ENCODE measurements at places on chromosomes 16 and 17.

DNA sequence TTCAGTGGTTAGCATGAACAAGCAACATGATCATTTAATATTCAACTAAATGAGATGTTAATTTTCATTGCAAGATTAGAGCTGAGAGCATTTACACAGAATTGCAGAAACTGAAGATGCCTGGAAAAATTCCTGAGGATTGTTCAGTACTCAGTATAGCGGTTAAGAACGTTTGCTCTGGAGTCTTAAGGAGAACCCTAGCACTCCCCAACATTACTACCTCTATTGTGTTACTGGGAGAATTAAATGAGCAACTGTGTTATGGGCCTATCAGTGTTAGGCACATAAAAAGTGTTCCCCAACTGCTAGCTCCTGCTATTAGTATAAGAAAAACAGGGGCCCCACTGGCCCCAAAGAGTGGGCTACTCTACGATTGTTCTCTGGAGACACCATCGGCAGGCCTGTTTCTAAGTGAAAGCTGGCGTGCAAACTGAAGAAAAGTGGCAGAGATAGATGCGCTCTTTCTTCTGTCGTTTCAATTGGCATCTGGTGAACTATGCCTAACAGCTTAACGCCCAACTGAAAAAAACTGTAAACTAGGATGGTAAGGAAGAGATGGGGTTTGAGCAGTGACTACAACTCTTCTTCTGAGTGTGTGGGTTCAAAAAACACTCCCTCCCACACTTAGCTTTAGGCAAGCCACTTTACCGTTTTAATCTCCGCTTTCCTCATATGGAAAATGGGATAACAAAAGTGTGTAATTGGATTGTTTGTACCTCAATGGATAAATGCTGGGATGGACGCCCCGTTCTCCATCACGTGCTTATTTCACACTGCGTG, 1.3 kb downstream of the CDR2 start:
- no peak for DNase-seq

DNA sequence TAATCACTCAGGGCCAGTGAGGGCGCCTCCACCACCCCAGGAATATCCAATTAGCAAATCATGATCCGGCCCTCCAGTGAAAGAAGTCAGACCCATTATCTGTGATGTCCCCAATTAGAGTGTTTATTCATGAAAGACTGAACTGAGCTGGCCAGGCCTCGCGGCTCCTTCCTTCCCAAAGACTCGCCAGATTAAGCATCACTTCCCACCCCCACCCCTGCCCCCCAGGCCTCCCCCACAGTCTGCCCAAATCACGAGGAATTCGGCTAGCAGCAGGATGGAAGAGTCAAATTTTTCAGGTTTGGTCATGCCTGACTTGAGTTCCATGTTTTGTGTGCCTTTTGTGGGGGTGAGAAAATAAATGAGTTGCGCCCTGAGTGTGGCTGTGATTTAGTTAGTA, 298.4 kb upstream of the SALL1 start:
- DNase-seq = no peak

- DNase-seq = no peak
These were observed 605 bp downstream of the MRTFB start for GRCh38 chr16:14071576-14072271.

GRCh38 chr17:73135766-73136165, 29.0 kb upstream of the SSTR2 start:
- DNase-seq = no peak

- no peak for DNase-seq
These were observed 83.2 kb downstream of the C16orf78 start for GRCh38 chr16:49456763-49457162.

DNA sequence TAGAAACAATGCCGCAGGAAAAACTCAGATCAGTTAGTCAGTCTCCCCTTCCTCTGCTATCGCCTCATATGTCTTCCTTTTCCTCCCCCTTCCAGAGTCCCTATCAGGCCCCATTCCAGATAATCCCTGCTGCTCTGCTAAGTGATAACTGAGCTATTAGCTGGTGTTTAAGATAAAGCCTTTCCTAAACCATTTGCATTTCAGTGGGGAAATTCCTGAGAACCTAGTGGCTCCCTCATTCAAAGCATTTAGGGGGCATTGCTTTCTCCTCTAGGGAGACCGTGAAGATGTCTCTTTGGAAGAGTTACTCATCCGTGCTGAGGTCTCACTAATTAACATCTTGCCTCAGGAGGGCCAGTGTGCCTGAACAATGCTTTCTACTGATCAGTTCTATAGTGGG, 401.6 kb downstream of the NPIPA7 start:
- no peak for DNase-seq

- no peak for DNase-seq
These were observed 47.4 kb upstream of the SLC38A10 start for GRCh38 chr17:81342269-81343070.

DNA sequence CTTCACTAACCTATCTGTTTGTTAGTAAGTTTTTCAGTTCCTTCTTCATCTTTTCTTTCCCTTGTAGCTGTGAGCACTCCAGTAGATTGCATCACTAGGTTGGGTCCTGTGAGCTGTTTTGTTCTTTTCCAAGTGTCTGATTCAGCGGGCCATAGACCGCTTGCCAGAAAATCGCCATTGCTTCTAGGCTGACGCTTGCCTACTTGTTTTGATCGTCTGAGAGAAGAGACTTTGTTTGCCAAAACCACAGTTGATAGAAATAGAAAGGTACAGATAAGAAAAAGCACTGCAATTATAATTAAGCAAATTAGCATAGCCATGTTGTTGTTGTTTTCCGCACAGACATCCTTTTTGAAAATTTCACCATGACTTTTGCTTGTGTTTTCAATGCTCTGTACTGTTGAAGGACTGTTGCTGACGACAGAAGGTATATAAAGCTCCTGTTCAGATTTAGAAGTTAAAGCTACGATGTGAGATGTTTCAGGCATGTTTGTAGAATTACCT, 3.1 kb downstream of the EVI2A start:
- peak; percentile 23 for DNase-seq

DNA sequence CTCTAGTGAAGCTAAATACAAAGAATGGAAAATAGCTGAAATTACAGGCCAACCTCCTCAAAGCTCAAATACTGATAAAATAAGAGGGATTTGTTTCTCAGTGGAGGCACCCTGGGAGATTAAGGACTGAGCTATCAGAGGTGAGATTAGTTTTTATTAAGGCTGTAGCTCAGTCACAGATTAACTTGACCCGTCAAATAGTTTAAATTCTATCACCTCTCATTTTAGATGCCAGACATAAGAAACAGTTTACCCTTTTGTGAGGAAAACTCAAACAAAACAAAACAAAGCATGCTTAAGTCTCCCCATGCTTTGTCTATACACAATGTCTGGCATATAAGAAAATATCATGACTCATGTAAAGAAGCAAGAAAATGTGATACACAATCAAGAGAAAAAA, 208.3 kb upstream of the PMFBP1 start:
- no peak for DNase-seq

- DNase-seq = no peak
These were observed 109.6 kb downstream of the CNTNAP4 start for GRCh38 chr16:76386784-76387183.

DNA sequence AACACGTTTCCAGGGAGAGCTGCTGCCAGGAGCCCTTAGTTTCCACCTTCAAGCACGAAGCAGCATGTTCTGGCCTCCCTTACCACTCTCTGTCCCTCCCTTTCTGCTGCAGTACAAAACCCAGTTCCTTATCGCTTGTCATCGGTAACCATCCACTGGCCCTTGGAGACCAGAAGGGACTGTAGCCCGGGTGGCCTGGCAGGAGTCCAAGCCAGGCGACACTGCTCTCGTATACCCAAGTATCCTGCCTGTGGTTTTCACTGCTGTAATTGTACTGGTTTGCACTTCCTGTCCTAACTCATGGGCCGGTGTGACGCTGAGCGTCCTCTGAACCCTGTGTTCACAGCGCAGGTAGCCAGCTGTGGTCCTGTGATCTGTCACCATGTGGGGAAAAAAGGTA, 81.1 kb downstream of the MAF start:
- no peak for DNase-seq

GRCh38 chr17:35892091-35893035, 12.2 kb upstream of the CCL5 start:
- no peak for DNase-seq

DNA sequence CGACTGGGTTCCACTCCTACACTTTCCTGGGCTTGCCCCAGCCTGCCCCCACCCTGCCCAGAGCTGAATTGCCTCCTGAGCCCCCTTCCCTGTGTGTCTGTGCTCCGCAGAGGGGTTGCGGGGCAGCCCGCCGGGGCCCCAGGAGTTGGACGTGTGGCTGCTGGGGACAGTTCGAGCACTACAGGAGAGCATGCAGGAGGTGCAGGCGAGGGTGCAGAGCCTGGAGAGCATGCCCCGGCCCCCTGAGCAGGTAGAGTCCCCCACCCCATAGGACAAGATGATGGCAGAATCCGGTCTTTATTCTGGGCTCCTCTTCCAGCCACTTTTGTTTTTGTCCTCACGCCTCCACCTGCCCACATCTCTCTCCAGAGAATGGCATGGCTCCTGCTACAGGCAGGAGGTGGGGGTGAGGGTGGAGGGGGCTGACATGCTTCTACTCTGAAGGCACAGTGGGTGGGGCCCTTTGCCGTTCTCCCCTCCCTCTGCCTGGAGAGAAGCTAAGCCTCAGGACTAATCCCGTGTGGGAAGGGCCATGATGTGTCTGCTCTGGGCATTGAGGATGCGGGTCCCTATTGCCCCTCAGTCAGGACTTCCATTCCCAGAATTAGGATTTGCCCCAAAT, 3.5 kb downstream of the ACBD4 start:
- DNase-seq = no peak

GRCh38 chr16:89949121-89949742, 677 bp downstream of the DEF8 start:
- DNase-seq = no peak

- DNase-seq = no peak
These were observed 5.4 kb downstream of the DCAF7 start for GRCh38 chr17:63555500-63556156.

DNA sequence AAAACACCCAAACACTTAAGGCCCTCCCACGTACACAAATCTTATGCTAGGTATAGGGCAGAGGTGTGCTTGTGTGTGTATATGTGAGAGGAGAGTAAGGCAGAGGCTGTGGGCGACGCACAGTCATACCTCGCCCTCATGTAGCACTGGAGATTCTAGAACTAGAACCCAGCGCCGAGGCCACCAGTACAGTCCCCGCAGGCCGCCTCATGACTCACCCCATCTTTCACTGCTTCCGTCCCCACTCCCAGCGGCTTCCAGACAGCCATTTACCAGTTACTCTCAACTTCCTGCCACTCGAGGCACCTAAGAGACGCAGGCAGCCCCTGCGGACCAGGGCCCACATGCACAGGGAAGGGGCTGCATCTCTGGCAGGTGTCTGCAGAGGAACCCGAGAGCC, 23.2 kb upstream of the CYTH1 start:
- DNase-seq = no peak

DNA sequence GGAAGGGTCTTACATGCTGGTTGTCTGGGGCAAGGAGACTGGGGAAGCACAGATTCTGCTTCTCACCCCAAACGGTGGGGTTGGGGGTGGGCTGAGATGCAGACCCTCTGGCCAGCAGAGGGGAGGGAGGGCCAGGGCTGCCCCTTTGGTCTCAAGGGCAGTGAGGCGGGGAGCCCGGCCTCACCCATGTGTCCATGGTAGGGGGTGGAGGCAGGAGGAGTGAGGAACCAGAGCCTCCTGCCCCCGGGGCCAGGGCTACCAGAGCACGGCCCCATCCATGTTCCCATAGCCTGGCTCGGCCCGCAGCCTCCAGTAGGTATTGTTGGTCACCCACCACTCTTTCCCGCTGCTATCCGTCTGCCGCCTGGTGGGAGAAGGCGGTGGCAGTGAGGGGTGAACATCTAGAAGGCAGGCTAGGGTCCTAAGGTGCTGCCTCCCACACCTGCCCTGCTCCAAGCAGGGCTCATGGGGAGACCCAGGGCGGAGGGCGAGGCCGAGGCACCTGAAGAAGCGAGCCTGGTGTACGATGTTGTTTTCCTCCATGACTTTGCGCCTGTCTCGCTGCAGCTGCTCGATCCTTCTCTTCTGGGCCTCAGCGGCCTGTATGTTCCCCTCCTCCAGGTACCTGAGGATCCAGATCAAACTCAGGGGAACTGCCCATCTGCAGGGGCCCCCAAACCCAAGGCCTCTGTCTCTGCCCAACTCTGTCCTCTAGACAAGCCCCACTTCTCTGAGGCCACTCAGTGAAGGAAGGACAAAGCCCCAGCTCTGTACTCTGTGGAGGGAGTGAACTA, 13.4 kb downstream of the OSBPL7 start:
- DNase-seq = no peak

DNA sequence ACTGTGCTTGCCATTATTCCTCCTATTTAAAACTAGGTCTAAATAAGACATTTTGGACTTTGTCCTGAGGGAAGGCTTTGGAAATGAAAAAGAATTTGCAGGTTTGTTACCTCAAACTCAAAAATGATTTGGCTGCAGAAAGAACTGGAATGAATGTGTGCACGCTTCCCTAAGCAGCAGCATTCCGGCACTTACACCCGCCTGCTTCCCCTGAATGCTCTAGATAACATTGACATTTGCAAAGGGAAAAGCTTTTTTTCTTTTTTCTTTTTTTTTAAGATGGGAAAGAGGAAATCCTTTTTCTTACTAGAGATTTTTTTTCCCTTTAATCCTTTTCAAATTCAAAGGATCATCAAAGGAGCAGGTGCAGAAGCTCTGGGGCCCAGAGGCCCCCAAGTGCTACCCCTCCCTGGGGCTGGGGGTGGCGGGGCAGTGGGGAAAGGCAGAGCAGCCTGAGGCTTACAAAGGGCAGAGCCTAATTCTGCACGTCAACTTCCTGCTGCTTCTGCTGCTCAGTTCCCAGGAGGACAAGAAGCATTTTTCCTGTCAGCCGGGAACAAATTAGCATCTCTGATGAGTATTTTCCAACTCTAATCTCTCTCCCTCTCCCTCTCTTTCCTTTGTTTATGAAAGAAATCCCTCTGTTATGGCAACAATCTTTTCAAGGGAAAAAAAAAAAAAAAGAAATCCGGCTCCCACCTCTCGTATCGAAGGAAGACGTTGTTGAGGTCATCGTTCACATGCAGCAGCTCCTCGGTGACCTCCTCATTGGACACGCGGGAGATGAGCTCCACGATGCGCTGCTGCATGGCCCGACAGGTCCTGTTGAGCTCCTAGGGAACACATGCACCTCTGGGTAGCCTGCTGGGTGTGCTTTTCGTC, 32.1 kb upstream of the SREBF1 start:
- no peak for DNase-seq

DNA sequence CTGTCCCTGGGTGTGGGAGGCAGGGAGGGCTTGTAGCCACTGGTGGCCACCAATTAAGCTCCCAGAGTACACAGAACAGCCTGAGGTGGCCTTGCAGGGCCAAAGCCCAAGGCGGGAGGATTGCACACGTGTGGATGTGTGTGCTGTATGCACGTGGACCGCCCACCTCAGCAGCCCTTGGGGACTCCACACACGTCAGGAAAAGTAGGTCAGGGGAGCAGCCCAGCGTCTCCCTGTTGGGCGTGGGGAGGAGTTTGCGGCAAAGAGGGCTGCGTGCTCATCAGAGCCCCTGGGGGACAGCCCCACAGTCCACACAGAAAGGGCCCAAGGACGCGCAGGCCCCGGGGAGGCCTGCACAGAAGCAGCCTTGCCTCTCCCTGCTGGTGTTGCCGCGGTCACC, 19.6 kb downstream of the SBK1 start:
- DNase-seq = no peak

DNA sequence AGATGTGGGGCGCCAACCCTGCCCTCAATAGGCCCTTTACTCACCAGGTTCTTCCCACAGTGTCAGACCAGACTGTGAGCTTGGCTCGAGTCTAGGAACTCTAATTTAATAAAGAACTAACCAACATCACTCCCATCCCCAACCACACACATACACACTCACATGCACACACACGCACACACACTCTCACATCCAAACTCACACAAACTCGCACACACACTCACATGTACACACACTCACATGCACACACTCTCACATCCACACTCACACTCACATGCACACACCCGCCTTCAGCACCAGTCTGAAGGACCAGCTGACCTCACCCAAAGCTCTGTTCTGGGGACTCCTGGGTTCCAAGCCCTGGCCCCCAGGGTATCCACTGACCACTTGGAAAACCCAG, 63.8 kb downstream of the COG7 start:
- DNase-seq = no peak
